Calu3 (cell line): ENCODE measurements at places on chromosomes 2 and 18. TPM values are rescaled to one million over a fixed set of nuclear protein-coding genes. Genes with fewer than 3 reads are reported as not detected.

CTDP1 gene
- 13.9 and 15.6 TPM in 2 replicates for total RNA-seq

PAX3 gene
- not detected in 2 replicates for total RNA-seq

DYSF gene
- 1.4 and 3.2 TPM in 2 replicates for total RNA-seq

CRYBA2 gene
- total RNA-seq, result not detected in 2 replicates

IL1RN gene
- total RNA-seq, result 19.4 and 55.8 TPM in 2 replicates

GNAL gene
- total RNA-seq, result 0.61 and 1.2 TPM in 2 replicates

LYG1 gene
- total RNA-seq, result 2.3 and 3.5 TPM in 2 replicates

KIAA2012 gene
- total RNA-seq, result 0.17 TPM in 1 of 2 replicates, not detected in the other

PDE11A gene
- total RNA-seq, result 1.4 and 2.1 TPM in 2 replicates
